Activated T-helper 17 cell treated with anti-CD3 and anti-CD28 coated beads, Interleukin-2, amount 50 U/mL, for 72 hours (primary cell): ENCODE measurements at places on chromosomes 3 and 15. TPM values are rescaled to one million over a fixed set of nuclear protein-coding genes. Genes with fewer than 3 reads are reported as not detected.

GRCh38 chr3:11096266-11097139 is 57.8 kb upstream of the HRH1 start:
- no peak overlapping the region for H3K27ac ChIP-seq
- H3K36me3 ChIP-seq, result no peaks in the 10 kb centered on the region
- H3K4me1 ChIP-seq, result peaks cover 10% of the 10 kb centered on the region
- ATAC-seq, result peak; percentile 89

GRCh38 chr3:71247221-71247957 is 336.1 kb downstream of the FOXP1 start:
- no peak overlapping the region for H3K27ac ChIP-seq
- peaks cover 6% of the 10 kb centered on the region for H3K4me1 ChIP-seq
- H3K27me3 ChIP-seq, result no peaks in the 10 kb centered on the region
- no peak overlapping the region for H3K4me3 ChIP-seq
- ATAC-seq, result peak; percentile 51

The SV2B gene
- 0.04 TPM for total RNA-seq

DNA sequence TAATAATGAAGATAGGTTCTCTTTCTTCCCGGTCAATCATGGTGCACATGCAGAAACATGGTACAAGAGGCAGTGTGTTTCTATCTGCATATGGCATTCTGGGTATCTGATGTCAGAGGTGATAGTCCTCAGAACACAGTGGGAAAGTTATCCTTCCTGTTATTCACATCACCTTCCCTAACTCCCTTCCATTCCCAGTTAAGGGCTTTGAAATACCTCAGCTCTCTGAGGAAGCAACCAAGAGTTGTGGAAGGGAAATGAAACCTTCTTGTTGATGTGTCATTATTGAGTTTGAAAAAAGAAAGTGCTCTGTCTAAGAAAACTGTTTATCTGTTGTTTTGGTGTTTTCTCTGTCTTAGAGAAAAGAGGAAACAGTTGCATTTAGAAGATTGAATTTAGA is 21.9 kb upstream of the P2RY13 start:
- ATAC-seq, result no peak
- no peak overlapping the region for H3K4me3 ChIP-seq
- H3K4me1 ChIP-seq, result peaks cover 7% of the 10 kb centered on the region
- H3K36me3 ChIP-seq, result no peaks in the 10 kb centered on the region

The GRAMD2A gene
- 0.50 TPM for total RNA-seq

DNA sequence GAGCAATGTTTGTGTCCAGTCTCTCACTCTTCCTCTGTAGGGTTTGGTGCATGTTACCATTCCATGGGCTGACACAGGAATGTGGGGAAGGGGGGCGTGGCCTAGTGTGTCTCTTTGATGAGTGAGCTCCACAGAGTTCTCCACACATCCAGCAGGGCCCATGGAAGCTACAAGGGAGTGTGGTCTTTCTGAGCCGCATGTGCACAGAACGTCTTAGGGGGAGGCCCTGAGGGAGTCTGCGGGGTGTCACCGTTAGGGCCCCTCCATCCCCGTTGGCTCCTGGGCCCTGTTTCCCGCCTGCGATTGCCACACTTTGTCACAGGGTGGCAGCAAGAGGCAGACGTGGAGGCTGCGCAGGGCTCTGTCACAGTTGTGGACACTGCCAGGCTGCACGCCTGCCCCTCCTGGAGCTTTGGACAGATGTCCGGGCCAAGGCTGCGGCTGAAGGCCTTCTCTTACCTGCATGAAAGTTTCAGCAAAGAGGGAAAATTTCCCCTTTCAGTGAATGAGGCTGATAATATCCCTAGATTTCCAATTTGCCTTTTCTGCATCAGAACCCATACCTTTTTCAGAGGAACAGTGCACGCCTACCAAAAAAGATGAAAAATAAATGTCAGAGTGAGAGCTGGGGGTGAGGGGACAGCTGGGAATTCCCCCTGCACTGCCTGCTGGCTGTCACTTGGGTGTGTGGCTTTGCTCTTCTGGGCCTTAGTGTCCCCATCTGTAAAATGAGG is 24.3 kb downstream of the CACNA2D3 start:
- no peak for ATAC-seq
- H3K4me3 ChIP-seq, result no peak overlapping the region
- no peaks in the 10 kb centered on the region for H3K4me1 ChIP-seq
- no peak overlapping the region for H3K27ac ChIP-seq
- H3K36me3 ChIP-seq, result no peaks in the 10 kb centered on the region

GRCh38 chr3:89276116-89276515 is 168.7 kb downstream of the EPHA3 start:
- no peak overlapping the region for H3K4me3 ChIP-seq
- H3K36me3 ChIP-seq, result no peaks in the 10 kb centered on the region
- H3K4me1 ChIP-seq, result no peaks in the 10 kb centered on the region
- no peak for ATAC-seq
- no peak overlapping the region for H3K27ac ChIP-seq

DNA sequence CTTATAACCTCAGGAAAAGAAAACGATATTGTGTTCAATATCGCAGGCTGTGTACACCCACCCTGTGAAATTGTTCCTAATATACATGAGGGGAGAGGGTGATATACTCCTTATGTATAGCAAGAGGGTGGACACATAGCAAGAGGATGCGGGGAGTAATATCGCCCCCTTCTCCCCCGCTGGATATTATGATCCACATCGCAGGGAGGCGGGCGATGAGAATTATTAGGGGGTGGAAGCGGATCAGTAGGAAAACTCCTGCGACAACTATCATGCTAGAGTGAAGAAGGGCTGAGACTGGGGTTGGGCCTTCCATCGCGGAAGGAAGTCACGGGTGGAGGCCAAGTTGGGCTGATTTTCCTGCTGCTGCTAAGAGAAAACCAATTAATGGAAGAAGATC is 24.9 kb upstream of the BMF start:
- peaks cover 4% of the 10 kb centered on the region for H3K27me3 ChIP-seq
- no peak for ATAC-seq
- no peak overlapping the region for H3K4me3 ChIP-seq
- H3K4me1 ChIP-seq, result no peaks in the 10 kb centered on the region
- H3K36me3 ChIP-seq, result no peaks in the 10 kb centered on the region

- no peak overlapping the region for H3K4me3 ChIP-seq
- no peaks in the 10 kb centered on the region for H3K36me3 ChIP-seq
- no peak overlapping the region for H3K27ac ChIP-seq
- no peaks in the 10 kb centered on the region for H3K4me1 ChIP-seq
Observed at GRCh38 chr3:168467115-168467714, 371.5 kb upstream of the GOLIM4 start.

DNA sequence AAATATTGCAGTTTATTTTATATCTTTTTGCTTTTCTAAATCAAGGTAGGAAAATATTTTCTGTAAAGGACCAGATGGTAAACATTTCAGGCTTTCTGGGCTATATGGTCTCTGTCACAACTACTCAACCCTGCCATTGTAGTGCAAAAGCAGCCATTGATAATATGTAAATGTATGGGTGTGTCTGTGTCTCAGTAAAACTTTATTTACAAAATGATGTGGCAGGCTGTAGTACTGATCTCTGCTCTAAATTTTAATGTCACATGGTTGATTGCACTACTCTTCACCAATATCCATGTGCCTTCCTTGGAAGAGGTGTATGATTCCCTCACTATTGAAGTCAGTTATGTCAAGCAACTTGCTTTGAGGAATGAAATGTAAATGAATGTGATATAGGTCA is 175.0 kb downstream of the GOLIM4 start:
- H3K27ac ChIP-seq, result no peak overlapping the region
- no peak for ATAC-seq
- H3K4me1 ChIP-seq, result no peaks in the 10 kb centered on the region
- no peaks in the 10 kb centered on the region for H3K36me3 ChIP-seq

The VWA5B2 gene
- not detected for total RNA-seq

The HYAL1 gene
- total RNA-seq, result 0.29 TPM

DNA sequence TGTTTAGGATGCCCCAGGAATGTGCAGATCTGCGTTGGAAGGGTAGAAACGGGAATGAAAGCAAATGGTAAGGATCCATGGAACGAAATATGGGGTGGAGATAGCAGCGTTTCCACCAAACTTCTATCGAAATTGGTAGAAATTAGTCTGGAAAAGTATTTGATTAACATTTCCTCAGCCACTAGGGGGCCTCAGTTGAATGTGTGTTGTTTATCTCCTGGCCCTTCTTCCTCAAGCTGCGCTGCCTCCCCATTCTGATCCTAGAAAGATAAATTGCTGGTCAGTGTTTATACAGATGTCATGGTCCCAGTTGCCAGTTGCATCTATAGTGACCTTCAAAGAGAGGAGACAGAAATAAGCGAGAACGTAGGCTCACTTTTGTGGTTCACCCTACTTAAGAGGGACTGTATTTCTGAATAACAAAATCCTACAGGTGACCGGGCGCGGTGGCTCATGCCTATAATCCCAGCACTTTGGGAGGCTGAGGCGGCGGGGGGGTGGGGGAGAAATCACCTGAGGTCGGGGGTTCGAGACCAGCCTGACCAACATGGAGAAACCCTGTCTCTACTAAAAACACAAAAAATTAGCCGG is 457.1 kb downstream of the SQOR start:
- H3K36me3 ChIP-seq, result no peaks in the 10 kb centered on the region
- ATAC-seq, result no peak
- H3K27me3 ChIP-seq, result no peaks in the 10 kb centered on the region
- no peaks in the 10 kb centered on the region for H3K4me1 ChIP-seq

DNA sequence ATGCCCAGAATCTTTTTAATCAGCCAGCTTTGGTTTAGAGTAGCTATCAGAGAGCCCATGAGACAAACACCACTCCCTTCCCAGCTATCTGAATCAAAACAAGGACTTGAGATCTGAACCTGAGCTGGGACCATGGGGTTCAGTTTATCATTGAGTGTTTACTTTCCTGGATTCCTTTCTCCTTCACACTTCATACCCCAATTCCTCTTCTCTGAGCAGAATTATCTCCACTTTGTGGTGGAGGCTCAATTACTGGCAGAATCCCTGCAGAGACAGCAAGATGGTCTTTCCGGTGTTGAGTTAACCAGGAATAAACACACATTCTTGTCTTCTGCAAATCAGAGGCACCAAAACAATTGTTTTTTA is 102.4 kb downstream of the RPL22L1 start:
- no peak for ATAC-seq
- H3K4me3 ChIP-seq, result no peak overlapping the region
- no peaks in the 10 kb centered on the region for H3K36me3 ChIP-seq

The XCR1 gene
- total RNA-seq, result 0.04 TPM

The OSBPL10 gene
- 0.90 TPM for total RNA-seq

DNA sequence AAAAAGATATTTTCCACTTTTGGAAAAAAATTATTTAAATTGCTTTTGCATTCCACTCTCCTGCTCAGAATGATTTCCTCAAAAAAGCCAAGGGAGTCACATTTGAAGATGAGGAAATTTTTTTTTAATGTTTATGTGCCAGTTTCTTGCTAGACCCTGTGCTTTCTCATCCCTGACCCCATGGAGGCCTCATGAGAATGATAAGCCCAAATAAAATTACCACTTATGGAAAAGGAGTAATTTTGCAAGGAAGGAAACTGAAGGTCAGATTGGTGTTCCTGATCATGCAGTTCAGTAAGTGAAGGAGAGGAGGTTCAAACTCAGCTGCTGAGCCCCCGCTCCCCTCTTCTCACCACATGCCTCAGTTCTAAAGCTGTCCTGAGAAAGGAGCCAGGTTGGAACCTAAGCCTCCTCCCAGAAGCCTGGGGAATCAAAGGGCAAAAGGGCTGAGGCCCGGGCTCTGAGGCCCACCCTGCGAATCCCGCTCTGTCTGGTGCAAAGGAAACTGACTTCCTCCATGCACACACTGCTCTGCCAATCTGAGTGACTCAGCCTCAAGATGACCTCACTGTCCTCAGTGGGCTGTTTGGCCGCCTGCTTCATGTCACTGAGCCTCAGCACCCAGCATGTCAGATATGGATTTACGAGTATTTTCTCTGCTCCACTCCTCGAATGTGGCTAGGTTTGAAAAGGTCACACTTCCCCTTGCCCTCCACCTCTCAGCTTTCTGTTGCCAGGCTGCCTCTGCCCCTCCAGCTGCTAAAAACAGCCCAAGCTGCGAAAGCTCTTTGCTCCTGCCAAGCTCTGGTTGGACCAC is 56.9 kb upstream of the FLNB start:
- no peak overlapping the region for H3K27ac ChIP-seq
- no peaks in the 10 kb centered on the region for H3K36me3 ChIP-seq
- peaks cover 3% of the 10 kb centered on the region for H3K27me3 ChIP-seq
- no peak overlapping the region for H3K4me3 ChIP-seq
- ATAC-seq, result no peak

The ALDH1A3 gene
- total RNA-seq, result not detected

- peak overlapping the region; percentile 94 for H3K4me3 ChIP-seq
- peaks cover 4% of the 10 kb centered on the region for H3K27me3 ChIP-seq
- peaks cover 42% of the 10 kb centered on the region for H3K36me3 ChIP-seq
- peak; percentile 54 for ATAC-seq
- H3K27ac ChIP-seq, result peak overlapping the region; percentile 72
Observed at GRCh38 chr3:194687638-194688199, 2.0 kb downstream of the FAM43A start.

- H3K36me3 ChIP-seq, result no peaks in the 10 kb centered on the region
- no peak for ATAC-seq
- H3K4me1 ChIP-seq, result no peaks in the 10 kb centered on the region
- no peak overlapping the region for H3K27ac ChIP-seq
- H3K27me3 ChIP-seq, result peaks cover 24% of the 10 kb centered on the region
Observed at GRCh38 chr15:74258456-74259291, 22.5 kb downstream of the CCDC33 start.

The ARRDC4 gene
- total RNA-seq, result 0.39 TPM

The ARHGAP31 gene
- 11.6 TPM for total RNA-seq

- no peaks in the 10 kb centered on the region for H3K36me3 ChIP-seq
- no peak for ATAC-seq
- peaks cover 9% of the 10 kb centered on the region for H3K4me1 ChIP-seq
- no peak overlapping the region for H3K4me3 ChIP-seq
- peak overlapping the region; percentile 46 for H3K27ac ChIP-seq
Observed at GRCh38 chr3:196174652-196175051, 36.5 kb downstream of the ZDHHC19 start.

DNA sequence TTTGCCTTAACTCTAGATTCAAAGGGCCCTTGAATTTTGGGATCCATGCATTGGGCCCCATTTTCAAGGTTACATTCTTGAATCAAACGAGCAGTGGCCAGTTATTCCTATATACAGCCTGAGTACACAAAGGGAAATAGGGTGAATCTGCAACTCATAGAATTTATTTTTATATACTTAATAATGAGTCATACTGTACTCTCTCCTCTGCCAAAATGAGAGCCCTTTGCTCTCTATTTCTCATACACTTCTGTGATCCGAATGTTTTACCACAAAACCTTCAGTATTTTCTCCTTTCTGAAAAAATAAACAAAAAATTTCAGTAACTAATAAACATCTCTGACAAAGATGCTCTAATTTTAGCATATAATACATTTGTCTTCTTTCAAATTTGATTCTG is 116.7 kb downstream of the SERPINI1 start:
- no peaks in the 10 kb centered on the region for H3K36me3 ChIP-seq
- no peak overlapping the region for H3K4me3 ChIP-seq
- ATAC-seq, result no peak
- peaks cover 3% of the 10 kb centered on the region for H3K27me3 ChIP-seq

The CACNA2D2 gene
- total RNA-seq, result 0.50 TPM
